ENCODE measurements at places on chromosomes 12 and 14.

GRCh38 chr14:99207456-99207855 lies 64.5 kb downstream of the BCL11B start:
- no peak for DNase-seq

DNA sequence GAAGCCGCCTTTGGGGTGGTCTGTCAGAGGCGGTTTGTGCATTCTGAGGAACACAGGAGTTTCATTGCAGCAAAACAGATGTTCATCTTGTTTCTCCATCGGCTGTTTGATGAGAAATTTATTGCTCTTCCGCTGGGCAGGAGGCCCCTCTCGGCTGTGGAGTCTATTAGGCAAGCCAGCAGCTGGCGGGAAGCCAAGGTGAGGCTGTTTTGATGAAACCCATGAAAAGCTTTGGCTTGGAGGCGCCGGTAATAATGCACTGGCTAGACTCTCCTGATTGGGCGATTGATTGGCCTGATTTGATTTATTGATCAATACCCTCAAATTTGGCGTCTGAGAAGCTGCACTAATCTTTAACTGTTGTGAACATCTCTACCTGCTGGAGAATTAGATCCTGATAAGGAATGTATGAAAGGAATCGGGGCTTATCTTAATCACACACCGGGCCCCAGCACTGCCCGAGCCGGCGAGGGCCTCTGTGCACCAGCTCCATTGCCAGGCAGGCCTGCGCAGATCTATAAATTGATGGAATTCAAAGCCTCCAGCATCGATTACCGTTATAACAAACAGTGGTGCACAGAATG lies 187.7 kb downstream of the PHETA1 start:
- DNase-seq: no peak

DNA sequence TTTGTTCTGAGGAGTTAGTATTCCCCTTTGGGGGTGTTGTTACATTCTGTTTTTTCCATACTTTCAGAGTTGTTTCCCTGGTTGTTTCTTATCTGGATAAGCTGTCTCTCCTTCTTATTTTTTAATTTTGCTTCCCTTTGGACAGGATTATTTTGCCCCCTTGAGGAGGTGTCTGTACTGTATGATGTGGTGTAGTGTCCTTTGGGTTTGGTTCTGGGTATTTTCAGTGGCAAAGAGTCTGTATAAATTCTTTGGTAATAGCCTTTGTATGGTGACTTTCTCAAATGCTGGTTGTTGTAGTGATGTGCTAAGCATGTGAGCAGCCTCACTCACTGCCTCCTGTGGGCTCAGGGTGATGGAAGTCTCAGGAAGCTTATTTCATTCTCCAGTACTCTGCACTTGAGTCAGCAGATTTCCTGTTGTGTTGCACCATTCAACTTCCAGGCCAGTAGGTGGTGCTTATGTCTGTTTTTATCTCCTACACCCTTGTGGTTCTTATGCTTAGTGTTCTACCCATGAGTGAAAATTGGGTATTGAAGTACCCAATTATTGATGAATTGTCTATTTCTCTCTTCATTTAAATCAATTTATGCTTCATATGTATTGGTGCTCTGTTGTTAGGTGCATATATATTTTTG lies 103.3 kb upstream of the PMCH start:
- peak; percentile 56 for DNase-seq

GRCh38 chr14:88866305-88866704 lies 41.9 kb downstream of the TTC8 start:
- DNase-seq: no peak

DNA sequence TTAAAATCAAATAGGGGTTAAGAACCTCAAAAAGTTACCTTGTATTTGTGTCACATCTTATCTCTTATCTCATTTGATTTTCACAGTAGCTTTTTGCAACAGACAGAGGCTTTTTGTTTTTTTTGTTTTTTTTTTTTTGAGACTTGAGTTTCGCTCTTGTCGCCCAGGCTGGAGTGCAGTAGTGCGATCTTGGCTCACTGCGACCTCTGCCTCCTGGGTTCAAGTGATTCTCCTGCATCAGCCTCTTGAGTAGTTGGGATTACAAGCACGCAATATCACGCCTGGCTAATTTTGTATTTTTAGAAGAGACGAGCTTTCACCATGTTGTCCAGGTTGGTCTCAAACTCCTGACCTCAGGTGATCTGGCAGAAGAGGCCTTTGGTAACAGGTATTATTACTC lies 25.7 kb downstream of the RDH12 start:
- no peak for DNase-seq

- no peak for DNase-seq
Observed at GRCh38 chr14:33457021-33457420, 493.9 kb downstream of the EGLN3 start.

DNA sequence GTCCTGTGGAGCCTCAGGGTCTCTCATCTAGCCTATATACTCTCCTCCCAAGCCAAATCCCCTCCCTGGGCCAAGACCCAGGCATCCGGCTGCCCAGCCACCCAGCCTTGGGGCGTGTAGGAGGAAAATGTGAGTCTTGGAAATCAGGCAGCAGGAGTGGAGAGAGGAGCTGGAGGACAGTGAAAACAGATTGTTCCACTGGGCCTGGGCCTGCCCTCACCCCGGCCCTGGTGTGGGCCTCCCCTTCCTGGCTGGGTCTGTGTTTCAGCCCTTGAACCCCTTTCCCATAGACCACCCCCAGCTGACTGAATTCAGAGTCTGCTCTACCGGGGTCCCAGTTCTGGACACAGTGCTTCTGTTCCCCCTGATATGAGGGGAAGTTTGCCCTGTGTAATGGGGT lies 6.7 kb downstream of the ITGA5 start:
- DNase-seq: no peak

GRCh38 chr14:58749066-58749669 lies 111.4 kb downstream of the DACT1 start:
- DNase-seq: no peak

GRCh38 chr12:50062728-50063460 lies 5.5 kb downstream of the ASIC1 start:
- no peak for DNase-seq

DNA sequence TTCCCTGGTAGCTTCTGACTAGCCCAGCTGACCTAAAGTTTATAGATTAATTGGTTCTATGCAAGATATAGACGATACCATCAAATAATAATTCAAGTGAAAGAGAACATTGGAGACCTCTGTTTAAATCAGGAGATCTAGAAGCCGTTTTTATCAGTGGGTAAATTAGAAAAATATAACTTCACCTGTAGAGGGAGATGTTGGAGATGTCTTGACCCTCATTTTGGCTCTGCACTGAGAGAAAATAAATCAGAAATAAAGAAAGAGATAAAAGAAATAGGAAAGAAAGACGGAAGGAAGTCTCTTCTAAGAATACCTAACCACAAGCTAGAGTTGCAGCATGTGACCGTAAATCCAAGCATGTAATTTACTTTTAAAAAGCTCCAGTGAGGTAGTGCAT lies 684.5 kb downstream of the C12orf50 start:
- no peak for DNase-seq

GRCh38 chr14:50846226-50846880 lies 15.4 kb upstream of the NIN start:
- no peak for DNase-seq

GRCh38 chr12:78096909-78097597 lies 266.4 kb downstream of the NAV3 start:
- no peak for DNase-seq

GRCh38 chr14:67221248-67221981 lies 19.8 kb upstream of the PALS1 start:
- DNase-seq: no peak

GRCh38 chr12:101775816-101776215 lies 36.6 kb upstream of the SYCP3 start:
- DNase-seq: no peak

- DNase-seq: no peak
Observed at GRCh38 chr12:62078020-62078419, 182.2 kb upstream of the USP15 start.

GRCh38 chr12:9699898-9700605 lies 30.5 kb downstream of the CLEC2D start:
- DNase-seq: no peak

DNA sequence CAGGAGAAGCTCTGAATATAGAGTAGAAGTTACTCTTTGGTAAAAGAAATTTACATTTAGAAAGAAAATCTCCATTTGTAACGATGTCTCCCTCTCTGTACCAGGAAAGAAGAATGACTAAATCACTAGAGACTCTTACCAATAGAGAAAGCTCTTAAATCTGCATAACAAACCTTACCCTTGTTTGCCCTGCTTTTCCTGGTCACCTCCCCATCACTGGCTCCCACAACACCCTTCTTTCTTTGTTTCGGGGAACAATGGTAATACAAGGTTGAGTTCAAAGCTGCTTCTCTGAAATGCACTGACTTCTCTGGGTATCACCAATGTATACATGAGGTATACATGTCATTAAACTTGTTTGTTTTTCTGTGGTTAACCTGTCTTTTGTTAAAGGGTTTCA lies 351.1 kb upstream of the FLRT2 start:
- DNase-seq: peak; percentile 44

DNA sequence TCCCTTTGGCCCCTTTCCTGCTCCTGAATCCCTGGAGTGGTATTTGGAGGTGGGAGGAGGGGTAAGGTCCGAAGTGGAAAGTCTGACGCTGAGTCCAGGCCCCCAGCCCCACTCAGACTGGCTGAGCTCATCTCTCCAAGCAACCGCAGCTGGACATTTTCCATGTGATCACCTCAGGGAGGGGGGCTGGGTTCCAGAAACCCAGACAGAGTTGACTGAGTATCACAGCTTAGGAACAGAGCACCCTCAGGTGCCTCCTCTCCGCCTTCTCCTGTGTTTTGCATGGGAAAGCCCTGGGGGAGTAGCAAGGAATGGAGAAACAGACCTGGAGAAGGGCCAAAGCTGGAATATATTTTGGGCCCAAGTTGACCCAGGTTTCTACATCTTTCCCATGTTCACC lies 8.0 kb upstream of the ITGA5 start:
- no peak for DNase-seq

DNA sequence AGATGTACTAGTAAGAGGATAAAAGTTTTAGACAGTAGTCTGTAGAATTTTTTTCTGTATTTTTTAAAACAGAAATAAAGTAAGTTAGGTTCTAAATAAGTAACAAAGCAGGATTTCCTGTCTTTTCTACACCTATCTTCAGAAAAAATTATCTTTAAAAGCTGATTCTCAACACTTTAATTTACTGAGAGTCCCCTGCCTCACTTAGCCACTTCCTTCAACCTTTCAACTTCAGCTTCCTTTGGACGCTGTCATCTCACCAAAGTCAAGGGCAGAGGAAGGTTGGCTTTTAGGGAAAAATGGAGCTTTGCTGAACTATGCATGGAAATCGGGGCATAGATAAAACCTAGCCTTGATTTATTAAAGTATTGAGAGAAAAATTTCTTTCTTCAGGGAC lies 44.9 kb upstream of the CERS5 start:
- DNase-seq: no peak

GRCh38 chr12:109621211-109621694 lies 47.7 kb downstream of the MVK start:
- DNase-seq: no peak

GRCh38 chr12:20507056-20507455 lies 138.7 kb downstream of the PDE3A start:
- no peak for DNase-seq

GRCh38 chr12:1668833-1669543 lies 21.9 kb upstream of the ADIPOR2 start:
- no peak for DNase-seq

DNA sequence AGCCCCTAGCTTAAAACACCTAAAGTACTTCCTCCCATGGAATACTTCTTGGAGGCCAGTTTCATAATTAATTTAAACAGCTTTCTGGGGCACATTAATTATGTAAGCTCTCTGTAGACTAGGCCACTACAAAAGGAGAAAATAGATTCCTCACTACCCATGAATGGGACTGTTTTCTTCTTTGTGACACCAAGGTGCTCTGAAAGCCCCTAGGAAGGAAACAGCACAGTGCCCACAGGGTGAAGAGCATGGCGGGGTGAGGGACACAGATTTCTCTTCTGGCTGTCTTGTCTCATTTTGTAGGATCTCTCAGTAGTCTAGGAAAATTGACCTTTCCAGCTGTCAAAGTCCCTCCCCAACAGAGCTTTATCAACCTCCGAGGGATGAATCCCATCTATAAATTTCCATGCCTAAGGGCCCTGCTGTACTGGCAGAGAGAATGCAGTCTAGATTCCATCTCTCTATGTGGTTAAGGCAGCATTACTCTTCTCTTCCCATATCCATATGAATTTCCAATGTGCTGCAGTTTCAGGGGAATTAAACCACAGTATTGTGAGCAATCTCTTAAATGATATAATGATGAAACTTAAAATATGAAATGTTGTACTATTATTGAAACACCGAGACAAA lies 183.6 kb upstream of the GRIP1 start:
- DNase-seq: no peak

- DNase-seq: no peak
Observed at GRCh38 chr12:124852329-124852831, 11.3 kb downstream of the SCARB1 start.

DNA sequence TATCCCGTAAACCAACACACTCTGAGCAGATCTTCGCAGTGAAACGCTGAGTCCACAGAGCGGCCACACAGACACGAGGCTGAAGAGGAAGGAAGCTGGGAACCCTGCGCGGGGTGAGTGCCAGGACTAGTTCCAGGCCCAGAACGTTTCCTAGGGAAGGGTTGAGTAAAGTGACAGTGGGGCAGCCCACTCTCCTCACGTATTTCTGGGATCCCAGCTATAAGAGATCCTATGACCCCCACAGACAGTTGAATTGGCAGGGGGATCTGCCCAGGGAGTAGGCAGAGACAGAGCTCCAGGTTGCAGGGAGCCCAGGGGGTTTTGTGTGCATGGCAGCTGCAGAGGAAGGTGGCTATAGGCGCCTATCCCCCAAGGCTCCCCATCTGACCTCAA lies 51.1 kb downstream of the GTF2A1 start:
- no peak for DNase-seq

- no peak for DNase-seq
Observed at GRCh38 chr12:93427779-93428564, 13.8 kb downstream of the UBE2N start.

- no peak for DNase-seq
Observed at GRCh38 chr12:107180272-107180671, 86.9 kb upstream of the CRY1 start.

DNA sequence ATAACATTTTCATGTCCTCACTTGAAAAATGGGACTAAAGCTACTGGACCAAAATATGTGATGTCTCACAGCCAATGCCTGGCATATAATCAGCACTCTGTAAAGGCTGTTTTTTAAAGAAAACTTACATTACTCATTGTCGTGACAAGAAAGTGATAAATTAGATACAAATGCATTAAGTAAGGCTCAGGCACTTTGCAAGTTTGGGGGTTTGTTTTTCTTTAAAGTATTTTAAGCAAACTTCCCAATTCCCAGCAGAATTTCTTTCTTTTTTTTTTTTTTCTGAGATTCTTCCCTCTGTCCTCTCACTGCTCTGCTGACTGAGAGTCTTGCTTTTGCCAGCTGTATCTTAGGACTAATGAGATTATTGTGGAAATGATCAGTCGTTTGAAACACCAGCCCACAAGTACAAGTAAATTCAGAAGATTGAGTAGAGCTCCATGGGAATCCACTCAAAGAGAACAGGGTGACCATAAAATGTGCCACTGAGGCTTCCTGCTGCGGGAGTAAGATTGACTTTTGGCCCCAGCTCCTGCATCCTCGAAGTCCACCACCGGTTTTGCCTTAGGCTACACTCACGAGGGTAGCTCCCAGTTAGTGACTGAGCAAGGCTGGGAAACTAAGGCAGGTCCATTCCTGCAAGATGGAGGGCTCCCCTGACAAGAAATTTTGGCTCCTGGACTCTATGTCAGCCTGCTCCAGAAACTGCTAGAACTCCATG lies 82.8 kb downstream of the TMTC1 start:
- DNase-seq: no peak

GRCh38 chr14:91599994-91600393 lies 89.9 kb upstream of the PPP4R3A start:
- no peak for DNase-seq

Measured in NT2/D1 (cell line).